ENCODE measurements at places on chromosomes 2 and 18.

DNA sequence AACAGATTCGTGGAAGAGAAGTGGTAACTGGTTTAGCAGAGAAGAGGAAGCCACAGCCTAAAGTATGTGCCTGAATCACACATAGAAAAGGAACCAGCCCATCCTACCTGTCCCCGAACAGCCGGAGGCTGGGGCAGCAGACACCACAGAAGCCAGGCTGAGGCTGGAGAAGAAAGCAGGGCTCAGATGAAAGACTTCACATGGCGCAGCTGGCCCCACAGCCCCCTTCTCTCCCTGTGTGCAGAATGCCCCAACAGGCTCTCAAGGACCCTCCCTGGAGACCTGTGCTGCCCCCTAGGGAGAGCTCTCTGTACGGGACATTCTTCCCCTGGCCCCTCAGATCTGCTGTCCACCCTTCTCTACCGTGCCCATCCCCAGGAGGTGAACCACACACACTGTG is 83.5 kb upstream of the RAB12 start:
- no peak for DNase-seq

- no peak for DNase-seq
Measured at GRCh38 chr2:231646476-231646875, 53.8 kb downstream of the TEX44 start.

GRCh38 chr2:134245340-134245984 is 8.4 kb upstream of the MGAT5 start:
- peak; percentile 59 for DNase-seq

DNA sequence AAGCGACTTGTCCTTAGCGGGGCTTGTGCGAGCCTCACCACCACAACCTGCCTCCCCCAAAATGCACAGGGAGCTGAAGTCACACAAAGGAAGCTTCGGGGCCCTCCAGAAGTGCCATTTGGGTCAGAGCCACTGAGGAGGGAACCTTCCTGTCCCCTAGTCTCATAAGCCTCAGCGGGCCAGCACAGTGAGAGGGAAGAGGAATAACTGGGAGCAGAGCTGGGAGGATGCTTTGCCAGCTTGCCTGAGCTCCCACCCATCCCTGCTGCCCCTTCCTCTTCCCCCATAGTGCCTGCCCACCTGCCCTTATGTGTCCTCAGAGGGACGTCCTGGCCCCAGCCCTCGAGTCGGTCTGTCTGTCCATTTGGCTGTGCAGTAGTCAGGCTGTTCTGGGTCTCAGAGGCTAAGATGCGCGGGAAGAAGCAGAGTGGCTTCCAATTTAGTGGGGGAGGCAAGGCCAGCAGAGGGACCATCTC is 51.8 kb upstream of the GPR17 start:
- DNase-seq, result no peak

- peak; percentile 49 for DNase-seq
Measured at GRCh38 chr2:220434385-220434784, 807.0 kb downstream of the SLC4A3 start.

DNA sequence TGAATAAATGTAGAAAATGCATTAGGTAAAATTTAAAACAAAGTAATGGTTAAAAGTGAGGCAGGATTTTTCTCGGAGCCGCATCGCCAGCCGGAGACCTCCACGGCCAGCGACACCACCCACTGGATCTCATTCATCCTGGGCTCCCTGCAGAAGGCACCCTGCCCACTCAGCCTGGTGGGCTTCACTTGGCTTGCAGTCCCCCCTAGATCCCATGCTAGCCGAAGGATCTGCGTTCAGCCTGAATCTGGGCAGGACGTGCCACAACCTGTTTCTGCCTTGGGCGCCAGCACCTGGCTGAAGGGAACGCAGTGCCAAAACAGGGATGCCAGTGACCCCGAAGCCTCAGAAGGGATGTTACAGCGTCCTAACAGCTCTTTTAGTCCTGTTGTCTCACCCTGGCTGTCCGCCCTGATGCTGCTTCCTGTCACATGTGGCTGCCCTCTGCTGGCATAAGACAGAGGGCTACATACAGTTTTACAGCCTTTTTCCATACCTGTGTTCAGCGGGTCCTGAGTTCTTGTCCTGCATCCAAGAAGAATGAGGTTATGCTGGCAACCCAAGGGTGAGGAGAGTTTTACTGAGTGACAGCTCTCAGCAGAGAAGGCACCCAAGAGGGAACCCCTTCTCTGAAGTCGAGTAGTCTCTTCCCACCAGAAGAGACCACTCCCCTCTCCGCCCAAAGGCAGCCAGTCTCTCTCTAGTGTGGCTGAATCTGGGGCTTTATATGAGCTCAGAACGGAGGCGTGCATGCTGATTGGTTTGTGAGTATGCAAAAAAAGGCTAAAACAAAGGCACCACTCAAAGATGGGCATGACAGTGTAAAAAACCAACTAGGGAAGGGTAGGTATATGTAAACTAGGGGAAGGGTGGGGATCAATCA is 173.1 kb upstream of the GYPC start:
- DNase-seq, result peak; percentile 8

- no peak for DNase-seq
Measured at GRCh38 chr2:96265349-96265839, 403 bp downstream of the TMEM127 start.

DNA sequence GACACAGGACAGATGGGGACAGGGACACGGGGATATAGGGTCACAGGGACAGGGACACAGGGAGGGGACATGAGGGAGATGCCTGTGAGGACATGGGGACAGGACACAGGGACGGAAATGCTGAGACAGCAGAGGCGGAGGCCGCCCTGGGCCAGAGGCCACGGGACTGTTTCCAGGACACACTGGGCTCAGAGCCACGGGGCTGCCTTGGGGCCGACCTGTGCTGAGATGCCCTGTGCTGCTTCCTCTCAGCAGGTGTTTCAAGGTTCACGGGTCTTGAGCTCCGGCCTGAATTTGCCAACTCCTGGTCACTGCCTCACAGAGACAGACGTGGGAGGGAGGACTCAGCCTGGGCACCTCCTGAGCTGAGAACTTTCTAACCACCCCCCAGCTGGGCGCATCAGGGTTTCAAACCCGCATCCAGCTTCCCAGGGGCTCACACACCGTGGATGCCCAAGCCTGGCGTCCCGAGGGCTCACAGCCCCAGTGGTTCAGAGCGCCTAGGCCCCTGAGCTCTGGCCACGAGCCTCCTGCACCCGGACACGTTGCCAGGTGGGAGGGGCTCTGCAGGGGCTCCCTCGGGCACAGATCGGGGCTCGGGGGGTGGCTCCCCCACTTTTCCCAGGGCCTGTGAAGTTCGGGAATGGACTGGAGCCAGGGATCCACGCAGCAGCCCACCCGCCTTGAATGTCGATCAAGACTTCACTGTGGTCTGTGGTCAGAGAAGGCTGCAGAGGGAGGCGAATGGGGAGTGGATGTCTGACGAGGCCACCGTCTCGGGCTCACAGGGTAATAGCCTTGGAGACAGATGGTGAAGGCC is 64.1 kb downstream of the SLC66A2 start:
- no peak for DNase-seq

GRCh38 chr2:64106481-64106880 is 37.7 kb downstream of the PELI1 start:
- no peak for DNase-seq

DNA sequence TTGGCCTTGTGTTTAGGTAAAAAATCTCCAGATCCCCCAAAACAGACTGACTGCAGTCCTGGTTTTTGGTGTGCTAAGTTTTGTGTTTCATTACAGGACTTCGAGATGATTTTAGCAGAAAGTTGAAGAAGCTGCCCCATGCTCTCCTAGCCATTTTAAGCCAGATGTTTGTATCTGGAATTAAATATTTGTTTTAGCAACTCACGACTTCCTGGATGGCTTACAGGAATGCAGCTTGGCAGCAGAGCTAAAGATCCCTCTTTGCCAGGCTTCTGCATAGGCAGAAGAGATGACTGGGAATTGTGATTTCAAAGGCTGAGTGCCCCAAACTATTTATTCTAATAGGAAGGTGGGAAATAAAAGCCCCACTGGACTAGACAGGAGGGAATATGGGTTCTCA is 31.1 kb downstream of the ONECUT2 start:
- DNase-seq, result no peak

GRCh38 chr2:65831509-65831908 is 399.1 kb upstream of the SPRED2 start:
- DNase-seq, result no peak

DNA sequence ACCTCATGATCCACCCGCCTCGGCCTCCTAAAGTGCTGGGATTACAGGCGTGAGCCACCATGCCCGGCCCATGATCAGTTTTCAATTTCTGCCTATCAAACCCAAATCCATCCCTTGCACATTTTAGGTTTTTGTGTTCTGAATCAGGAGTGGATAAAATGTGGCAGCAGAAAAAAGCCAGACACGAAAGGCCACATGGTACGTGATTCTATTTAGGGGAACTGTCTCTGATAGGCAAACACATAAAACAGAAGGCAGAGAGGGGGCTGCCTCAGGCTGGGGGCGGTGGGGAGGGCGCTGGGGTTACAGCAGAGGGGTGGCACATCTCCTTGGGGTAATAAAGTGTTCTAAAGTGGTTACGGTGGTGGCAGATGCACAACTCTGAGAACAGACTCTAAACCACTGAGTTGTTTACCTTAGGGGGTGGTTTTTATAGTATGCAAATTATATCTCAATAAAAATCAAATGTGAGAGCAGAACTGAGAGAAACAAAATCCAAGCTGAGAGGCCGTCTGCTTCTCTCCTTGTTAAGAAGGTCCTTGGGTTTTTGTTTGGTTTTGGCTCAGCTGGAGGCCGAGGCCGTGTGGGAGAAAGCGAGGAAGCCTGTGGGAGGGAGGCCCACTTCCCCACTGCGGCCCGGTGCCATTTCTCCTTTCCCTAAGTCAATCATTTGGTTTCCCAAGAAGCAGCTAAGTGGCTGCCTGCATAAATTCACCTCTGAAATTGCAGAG is 78.0 kb downstream of the SOWAHC start:
- DNase-seq, result no peak

- DNase-seq, result peak; percentile 31
Measured at GRCh38 chr2:177187631-177188312, 24.8 kb upstream of the HNRNPA3 start.

DNA sequence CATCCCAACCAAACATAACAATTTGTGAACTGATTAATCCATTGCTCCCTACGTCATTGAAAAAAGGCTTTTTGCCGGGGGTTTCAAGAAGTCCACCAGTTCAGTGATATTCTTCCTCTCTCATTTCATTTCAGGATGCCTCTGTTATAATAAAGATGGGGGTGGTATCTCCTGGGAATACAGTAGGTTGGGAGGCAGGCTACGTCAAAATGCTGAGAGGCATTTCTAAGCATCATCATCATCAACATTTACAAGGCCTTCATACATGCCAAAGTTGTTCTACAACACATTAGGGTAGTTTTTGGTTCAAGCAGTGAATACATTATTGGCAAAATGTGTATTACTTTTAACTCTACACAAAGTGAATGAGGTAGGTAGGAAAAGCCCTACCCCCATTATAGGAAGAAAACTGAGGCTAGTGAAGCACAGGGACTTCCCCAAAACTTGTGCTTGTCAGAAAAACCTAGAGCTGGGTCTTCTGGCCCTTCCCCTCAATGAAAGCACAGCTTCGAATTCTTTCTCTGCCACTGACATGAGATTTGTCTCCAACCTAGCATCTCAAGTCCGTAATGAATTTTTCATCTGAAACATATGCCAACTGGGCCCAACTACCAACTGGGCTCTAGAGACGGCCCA is 11.3 kb downstream of the OSR1 start:
- no peak for DNase-seq

DNA sequence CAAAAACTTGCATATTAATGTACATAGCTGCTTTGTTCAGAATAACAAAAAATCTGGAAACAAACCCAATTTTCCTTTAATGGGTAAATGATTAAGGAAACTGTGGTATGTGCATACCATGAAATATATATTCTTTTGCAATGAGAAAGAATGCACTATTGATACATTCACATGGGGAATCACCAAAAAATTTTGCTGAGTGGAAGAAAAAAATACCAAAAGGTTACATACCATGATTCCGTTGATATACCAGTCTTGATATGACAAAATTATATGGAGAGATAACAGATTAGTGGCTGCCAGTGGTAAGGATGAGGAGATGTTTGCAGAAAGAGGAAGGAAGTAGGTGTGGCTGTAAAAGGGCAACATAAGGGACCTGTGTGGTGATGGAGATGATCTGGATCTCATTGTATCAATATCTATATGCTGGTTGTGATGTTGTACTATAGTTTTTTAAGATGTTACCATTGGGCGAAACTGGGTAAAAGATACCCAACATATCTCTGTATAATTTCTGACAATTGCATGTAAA is 54.6 kb upstream of the BCL2L11 start:
- DNase-seq, result no peak

- peak; percentile 52 for DNase-seq
Measured at GRCh38 chr2:63432373-63432772, 155.9 kb downstream of the WDPCP start.

DNA sequence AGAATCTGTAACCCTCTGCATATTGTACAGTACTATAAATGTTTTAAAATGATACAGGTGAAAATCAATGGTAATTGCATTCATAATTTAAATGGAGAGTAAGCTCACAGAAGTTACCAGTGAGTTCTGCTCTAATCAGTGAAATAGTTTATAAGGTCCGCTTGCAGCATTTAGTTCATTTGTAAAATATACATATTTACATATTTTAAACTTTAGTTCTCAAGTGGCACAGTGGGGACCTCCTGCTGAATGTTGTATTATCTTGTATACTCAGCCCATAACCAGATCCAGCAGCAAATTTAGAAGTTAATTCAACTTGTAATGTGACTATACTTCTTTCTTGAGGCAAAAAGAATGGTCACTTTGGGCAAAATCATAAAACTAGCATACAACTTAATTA is 41.7 kb upstream of the TBR1 start:
- DNase-seq, result no peak

GRCh38 chr2:148638543-148638942 is 6.0 kb upstream of the EPC2 start:
- no peak for DNase-seq

GRCh38 chr2:164745012-164745797 is 96.4 kb downstream of the COBLL1 start:
- DNase-seq, result no peak

DNA sequence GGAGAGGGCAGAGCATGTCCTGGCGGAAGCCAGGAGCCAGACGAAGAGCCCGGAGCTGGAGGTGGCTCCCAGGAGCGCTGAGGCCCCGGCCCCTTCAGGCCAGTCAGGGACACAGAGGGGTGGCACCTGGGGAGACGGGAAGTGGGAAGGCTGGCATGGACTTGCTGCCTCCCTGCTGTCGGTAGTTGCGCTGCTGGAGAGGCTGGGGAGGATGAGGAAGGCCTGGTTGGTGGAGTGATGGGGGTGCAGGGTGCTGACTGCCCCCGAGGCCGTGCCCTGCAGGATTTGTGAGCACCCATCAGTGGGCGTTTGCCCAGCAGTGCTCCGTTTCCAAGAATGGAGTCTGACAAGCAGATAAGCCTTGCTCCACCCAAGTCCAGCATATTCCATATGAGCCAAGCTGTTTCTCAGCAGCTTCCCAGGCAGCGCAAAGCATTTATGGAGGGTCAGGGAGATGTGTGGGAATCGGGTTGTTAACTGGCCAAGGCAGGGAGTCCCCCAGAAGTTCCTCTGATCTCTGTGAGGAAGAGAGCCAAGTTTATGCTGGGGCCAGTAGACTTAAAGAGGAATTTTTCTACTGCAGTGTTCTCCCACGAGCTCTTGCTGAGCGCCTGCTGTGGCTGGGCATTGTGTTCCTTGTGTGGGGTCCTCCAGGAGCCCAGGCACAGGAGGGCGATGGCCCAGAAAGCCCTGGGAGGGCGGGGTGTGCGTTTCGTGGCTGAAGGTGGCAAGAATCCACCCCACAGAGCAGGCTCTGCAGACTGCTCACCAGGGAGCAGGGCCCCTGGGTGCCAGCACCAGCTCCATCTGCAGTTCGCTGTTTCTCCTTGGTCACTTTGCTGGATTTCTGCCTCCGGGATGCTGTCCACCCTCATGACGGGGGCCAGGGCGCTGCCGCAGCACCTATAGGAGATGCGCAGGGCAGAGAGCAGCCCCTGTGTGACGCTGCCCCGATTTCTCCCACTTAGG is 250.2 kb downstream of the ALPK2 start:
- no peak for DNase-seq

All from RKO (cell line).